ENCODE measurements at places on chromosomes 5 and 9.

DNA sequence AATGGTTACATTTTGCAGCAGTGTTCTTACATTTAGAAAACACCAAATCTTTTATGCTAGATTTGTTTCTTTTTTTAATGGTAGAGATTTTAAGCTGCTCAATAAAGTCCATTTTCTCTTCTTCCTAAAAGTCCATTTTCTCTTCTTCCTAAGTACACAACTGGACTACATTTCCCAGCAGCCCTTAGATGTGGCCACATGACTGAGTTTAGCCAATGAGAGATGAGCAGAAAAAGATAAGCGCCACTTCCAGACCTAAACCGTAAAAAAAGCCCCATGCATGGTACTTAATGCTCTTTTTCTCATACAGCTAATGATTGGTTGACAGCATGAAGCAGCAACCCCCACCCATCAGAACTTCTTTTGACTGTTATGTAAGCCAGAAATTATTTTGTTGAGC is 206.7 kb downstream of the FAM114A2 start:
- peak; percentile 14 for DNase-seq

- DNase-seq: no peak
Measured at GRCh38 chr9:88396836-88397577, 8.8 kb downstream of the SPIN1 start.

DNA sequence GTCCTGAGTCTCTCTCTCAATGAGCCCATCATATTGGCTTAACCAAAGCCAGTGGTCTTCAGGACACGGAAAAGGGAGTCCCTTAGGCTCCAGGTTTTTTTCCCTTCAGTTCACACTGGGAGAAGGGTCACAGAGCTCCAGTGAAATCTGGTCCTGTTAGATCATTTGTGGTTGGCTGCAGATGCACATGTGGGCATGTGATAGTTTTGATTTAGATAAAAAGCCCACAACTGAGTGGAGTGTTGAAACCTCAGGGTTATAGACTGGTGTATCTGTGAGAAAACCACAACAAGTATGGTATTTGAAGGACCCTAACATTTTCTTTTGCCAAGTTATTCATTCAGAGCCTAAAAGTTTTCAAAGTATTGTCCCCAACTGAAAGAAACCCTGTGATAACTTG is 46.7 kb downstream of the PRLR start:
- DNase-seq: no peak

DNA sequence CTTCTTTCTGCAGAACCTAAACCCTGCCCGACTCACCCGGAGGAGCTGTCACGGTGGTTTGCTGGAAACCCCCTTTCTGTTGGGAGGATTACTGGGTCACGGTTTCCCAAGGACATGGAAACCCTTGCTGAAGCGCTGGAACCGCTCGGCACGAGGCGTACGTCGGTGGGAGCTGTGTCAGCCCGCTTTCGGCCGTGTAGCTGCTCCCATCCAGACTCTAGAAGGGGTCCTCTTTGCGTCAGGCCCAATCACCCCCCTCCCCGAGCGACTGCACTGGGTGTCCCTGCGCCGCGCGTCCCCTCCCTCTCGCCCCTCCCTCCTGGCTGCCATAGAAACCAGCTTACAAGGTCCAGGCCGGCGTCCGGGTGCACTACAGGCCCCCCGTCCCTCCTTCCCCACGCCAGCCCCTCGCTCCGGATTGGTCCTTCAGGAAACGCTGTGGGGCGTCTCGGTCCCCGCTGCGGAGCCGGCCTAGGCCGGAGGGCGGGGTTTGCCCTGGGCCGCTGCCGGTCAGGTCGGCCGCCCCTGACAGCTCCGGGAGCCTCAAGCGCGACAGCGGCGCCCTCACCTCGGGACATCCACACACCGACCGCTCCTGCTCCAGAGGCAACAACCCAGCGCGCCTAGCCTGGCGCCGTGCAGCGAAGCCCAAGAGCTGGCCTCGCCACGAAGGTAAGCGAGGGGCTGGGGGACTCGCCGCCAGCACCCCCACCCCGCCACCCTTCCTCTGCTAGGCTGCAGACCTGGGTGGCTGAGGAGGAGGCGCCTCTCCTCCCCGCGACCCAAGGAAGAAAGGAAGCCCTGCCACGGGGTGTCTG is at the start of gene NIM1K:
Gene NIM1K (plus strand): TSS at position 486 of the 818 bp plus-strand sequence. CDS start 53,551 bp downstream, outside the sequence.
- DNase-seq: peak; percentile 82

GRCh38 chr5:123085638-123086286 is 3.3 kb upstream of the PRDM6 start:
- no peak for DNase-seq

GRCh38 chr5:171908638-171909037 is 97.8 kb downstream of the FBXW11 start:
- no peak for DNase-seq

GRCh38 chr5:88954511-88954910 is 71.5 kb upstream of the MEF2C start:
- DNase-seq: no peak

DNA sequence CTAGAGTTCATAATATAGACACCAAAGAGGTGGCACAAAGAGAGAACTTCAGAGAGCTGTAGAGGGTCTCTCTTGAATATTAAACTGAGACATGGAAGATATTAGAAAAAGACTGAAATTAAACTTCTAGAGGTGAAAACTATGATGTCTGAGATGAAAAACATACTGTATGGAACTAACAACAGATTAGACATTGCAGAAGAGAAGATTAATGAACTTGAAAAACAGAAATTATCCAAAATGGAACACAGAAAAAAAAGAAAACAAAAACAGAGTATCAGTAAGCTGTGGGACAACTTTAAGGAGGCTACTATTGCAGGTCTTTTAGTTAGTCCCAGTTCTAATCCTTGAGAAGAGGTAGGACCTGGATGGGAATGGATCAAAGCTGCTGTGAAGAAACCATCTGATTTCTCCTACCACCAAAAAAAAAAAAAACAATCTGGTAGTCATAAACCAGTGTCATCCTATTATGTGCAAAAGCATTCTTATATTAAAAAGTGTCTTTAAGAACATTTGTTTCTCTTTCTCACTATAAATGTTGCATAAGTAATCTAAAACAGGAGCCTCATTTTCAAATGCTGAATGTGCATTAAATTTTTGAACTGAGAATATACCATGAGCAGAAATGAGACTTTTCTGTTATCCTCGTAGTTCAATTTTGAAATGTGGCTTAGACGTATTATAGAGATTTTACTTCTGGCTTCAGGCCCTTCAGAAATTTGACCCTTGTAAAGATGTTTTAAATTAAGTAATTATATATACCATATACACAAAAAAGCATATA is 96.2 kb downstream of the ERMP1 start:
- no peak for DNase-seq

GRCh38 chr5:33679791-33680190 is 212.0 kb downstream of the ADAMTS12 start:
- no peak for DNase-seq

DNA sequence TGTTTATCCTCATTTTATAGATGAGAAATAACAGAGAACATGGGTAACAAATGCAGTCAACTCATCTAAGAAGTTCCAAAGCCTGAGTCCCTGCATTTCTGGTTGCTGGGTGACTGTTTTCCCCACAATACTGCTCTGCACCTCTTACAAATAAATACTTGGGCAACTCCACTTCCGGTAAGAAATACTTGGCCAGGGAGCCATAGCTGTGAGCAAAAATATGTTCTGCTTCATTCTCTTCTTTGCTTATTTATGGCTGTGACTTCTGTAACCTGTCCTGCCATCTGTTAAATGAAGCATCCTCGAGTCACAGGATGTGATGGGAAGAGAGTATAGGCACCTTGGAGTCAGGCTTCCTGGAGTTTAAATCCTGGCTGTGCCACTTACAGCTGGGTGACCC is 49.9 kb downstream of the GDNF start:
- no peak for DNase-seq

GRCh38 chr5:33657804-33658440 is 217.2 kb downstream of the TARS1 start:
- no peak for DNase-seq

DNA sequence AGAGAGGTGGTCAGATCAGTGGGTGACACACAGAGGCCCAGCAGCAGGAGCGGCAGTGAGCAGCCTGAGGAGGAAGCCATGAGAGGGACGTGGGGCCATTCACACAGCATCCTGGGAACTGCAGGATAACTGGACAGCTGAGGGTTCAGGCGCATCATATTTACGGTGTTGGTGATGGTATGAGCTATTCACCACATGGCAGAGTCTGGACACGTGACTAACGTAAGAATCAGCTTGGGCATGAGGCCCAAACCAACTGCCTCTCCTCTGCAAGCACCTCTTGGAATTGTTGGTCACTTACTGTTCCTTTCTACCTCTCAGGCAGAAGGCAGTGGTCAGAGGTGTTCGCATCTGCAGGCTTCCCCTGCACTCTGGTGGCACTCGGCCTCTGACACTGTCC is 141.1 kb downstream of the ENTREP1 start:
- DNase-seq: no peak

DNA sequence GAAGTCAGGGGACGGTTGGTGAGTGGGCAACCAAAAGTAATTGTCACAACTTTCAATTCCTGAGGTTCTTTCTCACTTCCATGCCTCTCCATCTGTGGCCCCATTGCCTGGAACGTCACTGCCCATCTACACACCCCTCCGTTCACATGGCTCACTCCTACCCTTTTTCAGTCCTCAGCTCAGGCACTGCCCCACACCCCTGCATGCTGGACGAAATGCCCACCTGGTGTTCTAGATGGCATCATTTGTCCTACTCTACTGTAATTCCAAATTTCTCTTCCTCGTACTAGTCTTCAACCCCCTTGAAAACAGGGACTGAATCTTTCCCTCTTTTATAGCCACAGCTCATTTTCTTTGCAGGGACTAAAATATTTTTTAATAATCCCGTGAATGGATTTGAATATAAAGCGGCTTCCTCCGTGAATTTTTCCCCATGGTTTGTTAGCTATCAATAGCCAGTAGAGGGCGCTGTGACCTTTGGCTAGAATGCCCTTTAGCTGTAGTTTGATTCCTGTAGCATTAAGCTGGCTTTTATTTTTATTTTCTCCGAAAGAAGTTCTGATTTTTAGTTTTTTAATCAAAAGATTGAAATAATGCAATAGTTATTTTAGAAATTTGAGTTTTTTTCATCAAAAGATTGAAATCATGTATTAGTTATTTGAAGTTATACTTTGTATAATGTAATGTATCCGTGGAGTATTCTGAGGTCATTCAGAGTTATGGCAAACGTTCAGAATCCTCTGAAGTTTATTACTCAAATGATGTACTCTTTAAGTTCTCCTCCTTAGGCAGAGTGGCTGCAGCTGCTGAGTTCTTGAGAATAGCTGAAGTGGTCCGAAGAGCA is 232.1 kb downstream of the SH3GL2 start:
- DNase-seq: peak; percentile 31

DNA sequence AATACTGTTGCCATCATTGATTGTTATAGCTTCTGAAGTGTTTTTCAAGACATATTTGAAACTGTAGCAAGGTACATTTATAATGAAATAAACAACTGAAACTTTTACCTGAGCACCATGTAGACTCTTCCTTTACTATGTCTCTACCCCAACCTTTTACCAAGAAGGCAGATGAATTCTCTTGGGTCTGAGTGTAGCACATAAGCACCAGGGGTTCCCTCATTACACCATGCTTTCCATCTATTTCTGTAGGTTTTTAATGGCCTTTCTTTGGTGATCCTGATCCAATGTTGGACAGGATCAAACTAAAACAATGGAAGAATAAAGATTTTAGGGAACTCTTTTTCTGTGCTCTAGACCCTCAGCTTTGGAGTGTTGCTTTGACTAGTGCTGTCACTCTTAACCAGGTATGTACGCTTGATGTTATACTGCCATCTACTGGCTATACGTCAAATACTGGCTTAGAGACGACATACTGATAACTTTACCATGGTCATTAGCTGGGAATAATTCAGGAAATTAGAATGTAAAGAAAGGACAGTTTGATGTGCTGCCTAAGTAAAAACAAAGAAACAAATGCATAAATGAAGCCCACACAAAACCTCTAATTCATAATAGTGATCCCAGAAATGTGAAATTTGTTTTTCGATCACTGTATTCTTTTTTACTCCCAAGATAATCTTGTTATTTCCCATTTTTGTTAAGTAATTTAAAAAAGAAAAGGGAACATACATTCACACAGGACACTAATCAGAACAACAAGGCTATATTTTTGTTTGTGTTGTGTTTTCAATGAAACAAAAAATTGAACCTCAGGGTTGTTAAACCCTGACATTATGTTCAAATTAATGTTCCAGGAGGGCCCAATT is 30.7 kb downstream of the IFNW1 start:
- peak; percentile 60 for DNase-seq

GRCh38 chr5:69030358-69031062 is 63.3 kb upstream of the SLC30A5 start:
- no peak for DNase-seq

GRCh38 chr5:140174014-140174413 is 974 bp upstream of the CYSTM1 start:
- no peak for DNase-seq

DNA sequence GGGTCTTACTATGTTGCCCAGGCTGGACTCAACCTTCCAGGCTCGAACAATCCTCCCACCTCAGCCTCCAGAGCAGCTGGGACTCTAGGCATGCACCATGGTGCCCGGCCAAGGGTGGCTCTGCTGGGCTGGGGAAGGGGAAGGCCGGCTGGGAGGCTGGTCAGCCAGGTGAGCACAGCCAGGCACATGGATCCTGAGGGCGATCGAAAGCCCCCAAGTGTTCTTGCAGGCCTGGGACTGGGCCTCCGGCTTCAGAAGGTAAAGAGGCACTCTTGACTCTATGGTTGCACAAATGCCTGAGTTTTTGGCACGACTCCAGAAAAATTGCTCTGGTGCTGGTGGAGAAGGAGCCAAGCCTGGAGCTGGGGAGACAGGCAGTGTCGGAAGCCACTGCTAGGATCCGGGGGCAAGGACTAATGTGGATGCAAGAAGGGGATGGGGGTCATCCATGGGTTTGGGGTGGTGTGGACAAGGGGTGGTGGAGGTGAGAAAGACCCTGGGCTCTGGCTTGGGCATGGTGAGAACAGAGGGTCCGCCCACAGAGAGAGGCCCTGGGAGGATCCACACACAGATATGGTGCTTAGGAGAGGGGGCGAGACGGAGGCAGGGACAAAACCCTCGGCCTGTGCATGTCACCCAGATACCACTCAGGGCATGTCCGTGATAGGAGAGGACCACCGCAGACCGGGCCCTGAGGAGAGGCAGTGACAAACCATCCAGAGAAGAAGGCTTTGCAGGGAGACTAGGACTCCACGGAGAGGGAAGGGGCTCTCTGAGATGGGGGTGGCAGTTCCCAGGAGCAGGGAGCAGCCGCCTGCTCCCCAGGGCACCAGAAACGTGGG is 51.1 kb upstream of the COL5A1 start:
- no peak for DNase-seq
